ENCODE measurements at places on chromosomes 2 and 18.

- DNase-seq, result no peak
Observed at GRCh38 chr2:9205963-9206948, at the start of gene ASAP2. Gene ASAP2 (plus strand): TSS chr2:9206812. CDS start chr2:9207105, 293 bp downstream.

DNA sequence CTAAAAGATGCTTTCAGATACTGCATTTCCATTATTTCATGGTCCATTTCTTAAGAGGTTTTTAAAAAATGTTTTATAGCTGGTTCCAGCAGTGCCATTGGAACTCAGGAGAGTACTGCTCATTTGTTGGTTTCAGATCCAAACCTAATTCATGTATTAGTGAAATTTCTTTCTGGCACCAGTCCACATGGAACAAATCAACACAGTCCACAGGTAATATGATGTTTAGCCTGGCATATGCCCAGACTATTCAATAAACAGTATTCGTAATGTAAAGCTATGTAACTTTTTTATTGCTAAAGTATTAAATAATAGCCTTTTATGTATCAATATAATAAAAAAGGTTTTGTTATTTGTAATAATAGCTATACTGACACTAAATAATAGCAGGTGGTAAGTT is 134.5 kb downstream of the BIRC6 start:
- DNase-seq, result no peak

GRCh38 chr18:52163478-52163877 is 176.5 kb upstream of the DCC start:
- DNase-seq, result no peak

DNA sequence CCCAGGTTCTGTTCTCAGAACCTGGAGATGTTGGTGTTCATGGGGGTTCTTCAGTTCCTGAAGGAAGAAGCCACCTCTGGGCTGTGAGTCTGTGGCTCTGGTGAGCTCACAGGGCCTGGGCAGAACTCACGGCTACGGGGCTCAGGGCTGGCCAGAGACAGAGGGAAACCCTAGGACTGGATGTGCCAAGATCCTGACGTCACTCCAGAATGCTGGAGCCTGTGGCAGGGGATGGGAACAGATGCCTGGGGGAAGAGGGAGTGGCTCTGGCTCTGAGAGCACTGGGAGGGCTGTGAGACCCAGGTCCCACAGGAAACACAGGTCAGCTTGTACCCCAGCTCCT is at the start of gene OTOF:
OTOF (minus strand) TSS at position 214 of the 343 bp plus-strand sequence.
- DNase-seq, result no peak

DNA sequence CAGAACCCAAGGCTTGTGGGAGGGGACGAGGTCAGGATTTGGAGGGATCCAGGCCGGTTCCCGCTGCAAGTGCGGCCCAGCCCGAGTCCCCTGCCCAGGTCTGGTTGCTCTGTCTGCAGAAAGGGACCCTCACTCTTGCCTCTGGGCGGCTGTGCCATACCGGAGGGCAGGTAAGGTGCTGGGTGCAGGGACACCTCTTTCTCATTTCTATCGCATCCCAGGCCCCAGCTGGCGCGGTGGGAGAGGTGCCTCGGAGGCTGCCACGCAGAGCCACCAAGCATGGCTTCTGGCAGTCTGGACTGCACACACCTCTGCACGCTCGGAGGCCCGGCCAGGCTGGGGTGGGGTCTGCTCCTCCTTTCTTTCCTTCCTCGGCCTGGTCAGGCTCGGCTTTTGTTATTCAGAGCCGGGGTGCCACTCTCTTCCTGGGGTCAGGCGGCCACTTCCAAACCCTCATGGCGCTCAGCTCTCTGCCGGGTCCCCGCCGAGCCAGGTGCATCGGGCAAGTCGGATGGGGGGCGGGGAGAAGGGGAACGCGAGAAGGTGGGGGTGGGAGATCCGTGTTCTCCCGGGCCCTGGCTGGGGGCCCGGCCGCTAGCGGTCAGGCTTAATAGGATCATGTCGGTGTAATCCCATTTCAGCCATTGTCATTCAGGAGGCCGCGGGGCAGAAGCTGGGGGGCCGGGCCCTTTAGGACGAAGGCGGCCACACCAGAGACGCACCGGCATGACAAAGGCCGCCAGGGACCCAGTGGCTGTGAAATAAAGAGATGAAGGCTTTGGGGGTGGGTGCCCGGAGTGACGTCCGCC is 9.0 kb downstream of the GBX2 start:
- no peak for DNase-seq

DNA sequence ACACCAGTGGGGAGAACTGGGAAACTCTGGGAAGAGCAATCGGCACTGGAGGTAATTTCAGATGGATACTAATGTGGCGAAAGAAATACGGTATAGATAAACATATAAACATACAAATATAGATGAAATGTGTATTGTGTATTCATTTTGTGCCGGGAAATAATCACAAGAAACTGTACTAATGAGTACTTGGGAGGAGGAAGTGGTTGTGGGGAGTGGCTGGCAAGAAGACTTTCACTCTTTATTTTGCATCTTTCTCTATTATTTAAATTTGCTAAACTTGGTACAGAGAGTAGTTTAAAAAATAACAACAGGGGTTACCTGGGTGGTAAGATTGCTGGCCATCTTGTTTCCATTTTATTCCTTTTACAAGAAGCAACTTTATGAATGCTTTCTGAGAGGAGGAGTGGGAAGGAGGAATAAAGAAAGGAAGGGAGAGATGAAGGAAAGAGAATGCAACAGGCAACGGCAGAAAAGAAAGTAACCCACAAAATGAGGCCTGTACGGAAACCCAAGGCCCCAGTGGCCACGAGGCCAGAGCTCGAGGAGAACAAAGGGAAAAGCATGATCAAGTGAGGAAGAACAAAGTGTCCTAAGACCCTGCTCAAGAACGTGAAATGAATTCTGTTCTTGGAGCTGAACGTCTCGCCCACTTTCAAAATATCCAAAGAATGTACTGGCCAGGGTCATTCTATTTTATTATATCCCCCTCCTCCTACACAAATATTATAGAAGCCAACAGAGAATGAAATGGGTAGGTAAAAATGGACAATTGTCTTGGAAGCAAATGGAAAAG is 45.2 kb downstream of the FAM178B start:
- DNase-seq, result no peak

DNA sequence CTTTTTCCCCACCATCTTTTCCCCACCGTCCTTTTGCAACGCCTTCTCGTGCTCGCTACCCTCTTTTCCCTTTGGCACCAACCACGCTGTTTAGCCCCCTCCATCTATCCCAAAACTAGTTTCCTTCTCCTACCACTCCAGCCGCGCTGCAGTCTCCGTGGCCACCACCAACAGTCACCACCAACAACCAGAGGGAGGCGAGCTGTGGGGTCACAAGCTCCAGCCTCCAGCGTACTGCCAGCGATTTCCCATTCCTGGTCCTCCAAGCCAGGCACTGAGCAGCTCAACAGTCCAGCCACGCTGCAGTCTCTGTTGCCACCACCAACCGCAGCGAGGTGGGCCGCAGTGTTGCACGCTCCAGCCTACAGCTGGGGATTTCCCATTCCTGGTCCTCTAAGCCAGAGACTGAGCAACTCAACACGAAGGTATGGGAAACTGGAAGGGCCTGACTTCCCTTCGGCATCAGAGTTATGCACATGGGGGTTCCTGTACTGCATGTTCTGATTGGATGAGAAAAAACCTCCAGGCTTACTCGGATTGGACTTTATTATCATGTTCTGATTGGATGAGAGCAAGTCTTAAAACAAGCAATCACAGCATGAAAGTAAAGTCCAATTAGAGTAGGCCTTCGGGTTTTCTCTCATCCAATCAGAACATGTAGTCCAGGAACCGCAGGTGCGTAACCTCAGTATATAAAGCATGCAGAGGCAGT is 42.3 kb upstream of the IMP4 start:
- no peak for DNase-seq

- DNase-seq, result no peak
Observed at GRCh38 chr2:127096718-127097470, 10.1 kb downstream of the BIN1 start.

Measured in stimulated activated CD8-positive, alpha-beta memory T cell treated with anti-CD3 and anti-CD28 coated beads, Interleukin-15, amount 100 ng/mL, for 24 hours (primary cell).